Foreskin keratinocyte (primary cell): ENCODE measurements at places on chromosomes 3 and 15. TPM values are rescaled to one million over a fixed set of nuclear protein-coding genes. Genes with fewer than 3 reads are reported as not detected.

DNA sequence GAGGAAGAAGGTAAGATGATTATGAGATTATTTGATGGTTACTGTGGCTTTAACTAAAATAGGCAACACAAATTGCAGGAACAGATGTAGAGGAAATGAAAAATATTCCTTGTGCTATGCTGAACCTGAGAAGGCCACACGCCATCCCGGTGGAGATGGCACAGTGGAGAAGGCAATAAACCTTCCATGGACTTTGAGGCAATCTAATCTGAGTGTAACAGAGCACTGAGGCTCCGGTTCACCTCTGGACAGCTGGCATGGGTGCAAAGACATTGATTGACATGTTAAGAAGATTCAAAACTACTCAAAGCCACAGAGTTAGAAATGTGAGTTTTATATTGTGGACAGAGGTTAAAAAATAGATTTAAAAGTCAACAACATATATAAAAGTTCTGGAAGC, 535.7 kb downstream of the AGBL1 start:
- DNase-seq: no peak

DNA sequence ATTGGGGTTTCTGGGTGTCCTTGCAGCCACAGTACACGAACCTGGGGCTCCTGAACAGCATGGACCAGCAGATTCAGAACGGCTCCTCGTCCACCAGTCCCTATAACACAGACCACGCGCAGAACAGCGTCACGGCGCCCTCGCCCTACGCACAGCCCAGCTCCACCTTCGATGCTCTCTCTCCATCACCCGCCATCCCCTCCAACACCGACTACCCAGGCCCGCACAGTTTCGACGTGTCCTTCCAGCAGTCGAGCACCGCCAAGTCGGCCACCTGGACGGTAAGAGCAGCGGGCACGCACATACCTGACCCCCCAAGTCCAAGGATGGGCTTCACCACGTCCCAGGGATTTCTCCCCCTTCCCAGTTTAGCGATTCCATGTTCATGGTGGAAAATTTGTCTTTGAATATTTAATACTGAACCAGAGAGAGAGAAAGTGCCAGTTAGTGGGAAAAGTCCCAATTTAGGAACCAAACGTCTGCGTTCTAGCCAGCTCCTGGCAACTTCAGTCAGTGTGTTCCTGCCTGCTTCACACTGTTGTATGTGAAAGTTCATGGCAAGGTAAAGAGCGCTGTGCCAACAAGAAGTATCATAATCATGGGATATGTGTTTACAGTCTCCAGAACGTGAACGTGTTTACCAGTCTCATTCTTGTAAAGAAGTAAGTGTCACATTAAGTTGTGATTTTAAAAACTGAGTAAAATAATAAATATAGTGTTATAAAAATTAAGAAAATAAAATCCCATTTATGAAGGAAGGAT, 177.2 kb downstream of the TP63 start:
- DNase-seq: no peak

- peak; percentile 83 for DNase-seq
Measured at GRCh38 chr3:108127301-108127988, 36.6 kb upstream of the CD47 start.

GRCh38 chr3:73657186-73657585, 32.4 kb upstream of the PDZRN3 start:
- no peak for DNase-seq

- no peak for DNase-seq
Measured at GRCh38 chr15:41511899-41512369, 1.7 kb downstream of the LTK start.

DNA sequence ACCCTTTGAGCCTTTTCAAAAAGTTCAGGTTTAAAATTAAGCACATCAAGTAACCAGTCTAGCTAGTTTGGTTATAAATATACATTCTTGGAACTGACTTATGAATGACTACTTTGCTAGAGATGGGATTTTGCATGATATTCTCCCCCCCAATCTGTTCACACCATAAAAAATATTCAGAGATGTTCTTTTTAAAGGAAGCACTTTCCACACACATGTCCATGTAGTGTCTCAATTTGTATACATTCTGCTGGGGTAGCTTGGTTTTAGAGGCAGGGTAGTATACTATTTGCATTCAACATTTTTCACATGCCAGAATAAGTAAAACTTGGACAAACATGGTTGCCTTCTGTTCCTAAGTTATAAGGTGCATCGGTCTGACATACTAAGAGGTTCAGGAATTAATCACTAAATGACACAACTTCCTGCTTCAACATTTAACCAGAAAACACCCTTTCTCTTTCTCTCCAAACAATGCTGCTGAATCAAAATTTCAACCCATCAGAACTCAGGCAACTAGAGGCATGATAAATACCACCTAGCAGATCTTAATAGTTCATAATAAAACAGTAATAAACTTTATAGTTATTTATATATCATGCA, 57.0 kb downstream of the SUMF1 start:
- DNase-seq: no peak

DNA sequence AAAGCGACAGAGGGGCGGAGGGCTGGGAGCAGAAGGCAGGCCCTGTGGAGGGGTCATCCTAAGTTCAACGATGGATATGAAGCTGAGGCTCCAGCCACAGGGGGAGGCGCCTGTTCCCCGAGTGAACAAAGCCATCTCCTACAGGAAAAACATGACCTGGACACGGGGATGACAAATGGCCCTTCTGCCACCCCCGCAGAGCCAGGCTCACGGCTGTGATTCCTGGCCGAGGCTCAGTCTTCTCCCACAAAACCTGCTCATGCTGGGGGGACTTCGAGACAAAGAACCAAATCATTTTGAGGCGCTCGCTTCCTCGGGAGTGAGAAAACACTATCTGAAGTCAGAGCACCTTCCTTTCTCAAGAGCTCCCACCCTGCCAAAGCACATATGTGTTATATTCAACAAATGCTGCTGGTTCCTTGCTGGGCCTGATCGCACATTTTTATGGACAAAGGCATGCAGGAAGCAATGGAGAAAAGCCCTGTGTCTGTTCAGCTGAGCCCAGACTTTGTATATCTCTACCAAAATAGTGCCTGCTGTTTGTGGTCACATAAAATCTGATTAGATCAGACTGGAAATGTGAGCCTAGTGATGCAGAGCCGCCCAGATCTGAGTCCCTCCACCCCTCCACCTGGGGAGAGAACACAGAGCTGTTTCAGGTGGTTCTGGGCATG, 5.6 kb downstream of the RBP1 start:
- peak; percentile 84 for DNase-seq

DNA sequence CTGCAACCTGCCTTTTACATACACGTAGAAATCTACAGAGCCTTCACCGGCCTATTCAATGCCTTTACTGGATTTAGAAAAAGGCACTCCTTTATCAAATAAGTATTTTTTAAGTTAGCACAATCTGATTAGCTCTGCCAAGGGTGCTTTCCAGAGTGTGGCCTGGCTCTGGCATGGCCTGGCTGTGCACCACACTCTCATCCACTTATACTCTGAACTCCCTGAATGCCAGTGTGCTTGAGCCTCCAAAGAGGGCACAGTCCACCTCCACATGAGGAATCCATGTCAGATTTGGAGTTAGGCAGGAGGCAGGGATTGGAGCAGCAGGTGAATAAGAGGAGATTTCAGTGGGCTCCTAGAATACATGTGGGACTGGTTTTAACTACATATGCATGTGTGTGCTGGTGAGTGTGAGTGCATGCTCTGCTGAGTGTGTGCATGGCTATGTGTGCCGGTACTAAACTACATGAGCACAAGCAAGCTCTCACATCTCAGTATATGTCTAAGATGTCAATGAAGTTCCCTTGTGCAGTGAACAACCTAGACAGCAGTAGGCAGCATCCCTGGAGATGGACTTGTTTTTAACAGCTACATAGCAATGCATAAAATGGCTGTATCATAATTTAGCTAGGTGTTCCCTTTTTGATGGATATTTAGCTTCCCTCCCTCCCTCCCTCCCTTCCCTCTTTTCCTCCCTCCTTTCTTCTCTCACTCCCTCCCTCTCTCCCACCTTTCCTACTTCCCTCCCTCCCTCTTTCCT, 17.8 kb upstream of the ZFAND6 start:
- no peak for DNase-seq

DNA sequence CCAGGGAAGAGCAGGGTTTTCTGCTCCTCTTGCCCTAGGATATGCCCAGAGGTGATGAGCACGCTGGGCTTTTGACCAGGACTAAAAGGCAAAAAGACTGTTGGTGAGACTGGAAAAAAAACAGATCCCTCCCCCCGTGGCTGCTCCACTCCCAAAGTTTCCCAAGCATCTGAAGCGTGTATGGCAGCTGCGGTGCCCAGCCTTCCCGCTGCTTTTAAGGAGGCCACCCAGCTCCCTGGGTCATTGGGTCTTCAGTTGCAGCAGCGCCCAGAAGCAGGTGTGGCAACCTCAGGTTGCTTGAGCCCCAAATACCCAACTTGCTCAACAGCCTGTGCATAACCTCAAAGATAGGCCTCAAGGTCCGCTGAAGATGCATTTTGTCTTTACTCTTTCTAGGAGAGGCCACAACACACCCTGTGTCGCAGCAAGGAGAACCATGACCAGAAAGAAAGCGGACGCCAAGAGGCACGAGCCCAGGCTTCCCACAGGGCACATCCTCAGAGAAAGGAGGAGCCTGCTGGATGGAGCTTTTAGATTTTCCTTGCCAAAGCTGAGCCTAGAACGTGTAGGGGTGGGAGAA, 2.0 kb downstream of the SRGAP3 start:
- DNase-seq: peak; percentile 23

GRCh38 chr15:100765467-100766241, 114.0 kb upstream of the ALDH1A3 start:
- DNase-seq: no peak

DNA sequence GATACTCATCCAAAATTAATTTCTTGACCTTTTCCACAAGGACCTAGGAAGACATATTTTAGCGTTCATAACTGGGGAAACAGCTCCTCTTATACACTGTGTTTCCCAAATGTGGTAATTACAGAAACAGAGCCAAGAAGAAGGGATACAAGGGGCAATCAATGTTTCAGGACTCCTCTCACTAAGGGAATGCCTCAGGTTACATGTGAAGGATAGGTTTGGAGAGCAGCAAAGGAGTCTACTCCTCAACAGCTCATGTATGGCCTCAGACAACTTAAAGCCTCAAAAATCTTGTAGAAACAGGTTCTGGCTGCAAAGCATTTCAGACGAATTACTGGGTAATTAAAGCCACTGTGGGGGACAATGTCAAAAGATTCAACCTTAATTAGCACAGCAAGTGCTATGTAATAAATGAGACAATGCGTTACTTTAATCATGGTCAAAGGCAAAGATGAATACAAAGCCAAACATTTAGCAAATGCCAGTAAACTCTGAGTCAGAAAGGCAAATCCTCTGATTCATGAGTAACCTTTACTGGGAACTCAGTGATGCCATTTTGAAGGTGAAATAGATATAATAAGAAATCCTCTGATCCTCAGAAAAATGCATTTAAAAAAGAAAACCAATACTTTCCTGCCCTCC, 1111.2 kb downstream of the TUSC7 start:
- DNase-seq: peak; percentile 7

DNA sequence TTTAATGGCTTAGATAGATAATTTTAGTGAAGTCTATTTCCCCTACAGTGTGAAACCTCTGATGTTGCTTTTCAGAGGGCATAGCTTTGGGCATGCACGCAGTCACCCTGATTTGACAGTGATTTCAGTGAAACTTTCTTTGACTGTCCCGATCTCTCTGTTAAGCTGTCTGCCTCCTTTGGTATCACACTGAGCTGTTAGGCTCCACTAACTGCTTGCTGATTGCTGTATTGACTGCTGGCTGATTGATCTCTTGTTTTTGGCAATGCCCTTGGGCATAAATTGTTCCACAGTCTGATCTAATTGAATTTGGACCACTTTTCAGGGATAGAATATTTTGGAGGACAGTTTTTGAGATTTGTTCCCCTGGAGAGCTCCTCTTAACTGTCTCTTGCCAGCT, 68.5 kb upstream of the CCDC54 start:
- no peak for DNase-seq

DNA sequence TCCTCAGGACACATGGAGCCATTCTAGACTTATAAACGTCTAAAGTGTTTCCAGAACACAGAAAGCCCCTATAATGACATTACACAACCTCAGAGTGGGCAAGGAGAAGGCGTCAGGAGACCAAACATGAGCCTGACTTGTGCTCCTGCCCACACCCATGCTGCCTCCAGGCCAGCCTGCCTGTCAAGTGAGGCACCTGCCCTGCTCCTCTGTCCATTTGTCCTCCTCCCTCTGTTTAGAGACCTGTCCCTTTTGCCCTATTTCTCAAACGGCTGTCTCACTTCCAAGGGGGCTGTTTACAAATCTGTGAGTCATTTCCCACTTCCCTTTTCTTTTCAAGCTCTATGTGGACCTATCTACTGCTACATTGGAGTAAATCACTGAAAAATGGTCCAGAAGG, 21.0 kb downstream of the ZDHHC3 start:
- DNase-seq: no peak

GRCh38 chr15:75360391-75360790, 8.0 kb downstream of the MAN2C1 start:
- DNase-seq: no peak

- DNase-seq: no peak
Measured at GRCh38 chr3:190746986-190747385, 115.5 kb downstream of the GMNC start.

- no peak for DNase-seq
Measured at GRCh38 chr3:183645254-183645653, 9.8 kb downstream of the KLHL24 start.

GRCh38 chr3:192249516-192249915, 477.8 kb downstream of the FGF12 start:
- no peak for DNase-seq

- DNase-seq: no peak
Measured at GRCh38 chr3:13347390-13347950, 72.7 kb downstream of the NUP210 start.

GRCh38 chr3:161413855-161414210, 42.5 kb upstream of the SPTSSB start:
- no peak for DNase-seq

The ATRIP gene
- total RNA-seq: 11.6 and 14.4 TPM in 2 replicates

The ZNF280D gene
- total RNA-seq: 10.0 and 11.6 TPM in 2 replicates

The HRG gene
- total RNA-seq: 0.04 TPM in 1 of 2 replicates, not detected in the other

The TTLL13 gene
- 0.07 TPM in 1 of 2 replicates, not detected in the other for total RNA-seq

The CADPS gene
- 0.11 and 0.41 TPM in 2 replicates for total RNA-seq

The WDR93 gene
- total RNA-seq: not detected in 2 replicates

The CPNE4 gene
- total RNA-seq: not detected in 2 replicates

The MYD88 gene
- total RNA-seq: 20.1 and 22.7 TPM in 2 replicates

The CCDC14 gene
- 26.3 and 27.6 TPM in 2 replicates for total RNA-seq

The IL1RAP gene
- total RNA-seq: 33.1 and 44.5 TPM in 2 replicates

The MTFMT gene
- 19.7 and 21.9 TPM in 2 replicates for total RNA-seq

The RTP1 gene
- not detected in 2 replicates for total RNA-seq
